Kasumi-1 (cell line): ENCODE measurements at places on chromosomes 13 and 19.

GRCh38 chr13:114102131-114102520, 30.3 kb downstream of the RASA3 start:
- no peak for DNase-seq

DNA sequence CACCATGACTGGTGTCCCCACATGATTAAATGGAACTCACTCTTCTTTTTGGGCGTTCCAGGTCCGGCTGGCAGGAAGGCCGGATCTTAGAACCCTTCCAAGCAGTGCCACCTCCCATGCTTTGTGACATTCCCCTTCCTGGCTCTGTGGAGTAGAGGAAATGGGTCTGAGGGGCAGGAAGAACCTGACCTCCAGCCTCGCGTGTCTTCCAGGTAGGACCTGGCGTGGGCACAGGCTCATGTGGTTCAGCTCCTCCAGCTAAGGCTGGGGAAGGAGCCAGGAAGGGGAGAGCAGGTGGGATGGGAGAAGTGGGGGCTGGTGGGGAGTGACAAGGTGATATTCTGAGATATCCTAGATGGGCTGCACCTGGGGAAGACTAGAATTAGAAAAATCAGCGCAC, 2.1 kb downstream of the TMEM255B start:
- DNase-seq = no peak

DNA sequence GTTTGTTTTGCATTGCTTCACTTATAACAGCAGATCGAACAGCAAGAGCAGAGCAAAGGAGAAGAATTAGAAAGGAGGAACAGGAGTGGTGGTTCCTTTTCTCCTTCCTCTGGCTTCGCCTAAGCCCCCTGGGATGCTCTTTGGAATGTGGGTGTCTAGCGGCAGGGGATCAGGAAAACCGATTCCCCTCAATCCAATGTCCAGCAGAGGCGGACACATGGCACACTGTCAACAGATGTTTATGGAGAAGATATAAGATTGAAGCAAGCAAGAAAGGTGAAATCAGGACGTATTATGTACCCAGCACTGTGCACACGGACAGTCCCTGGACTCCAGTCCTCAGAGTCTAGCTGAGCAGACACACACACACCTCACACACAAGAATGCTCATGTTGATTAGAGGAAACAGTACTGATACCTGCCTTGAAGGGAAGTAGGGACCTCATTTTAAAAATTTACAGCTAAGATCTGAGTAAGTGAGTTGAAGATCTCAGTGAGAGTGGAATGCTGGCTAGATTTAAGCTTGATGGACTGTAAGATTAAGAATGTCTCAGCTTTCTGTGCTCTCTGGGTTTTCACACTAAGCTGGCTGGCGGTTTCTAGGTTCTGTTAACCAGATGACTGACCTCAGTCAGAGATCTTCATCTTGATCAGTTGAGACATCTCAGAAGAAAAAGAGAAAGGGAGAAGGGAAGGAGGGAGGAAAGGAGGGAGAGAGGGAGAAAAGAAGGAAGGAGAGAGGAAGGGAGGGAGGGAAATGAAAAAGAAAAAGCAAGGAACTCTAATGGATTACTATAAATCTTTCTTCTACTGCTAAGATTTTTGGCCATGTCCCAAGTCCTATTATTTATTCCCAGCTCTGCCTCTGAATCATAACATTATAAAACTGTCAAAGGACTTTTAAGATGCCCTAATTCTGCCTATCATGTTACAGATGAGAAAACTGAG, 44.8 kb downstream of the FLT1 start:
- no peak for DNase-seq

- no peak for DNase-seq
Measured at GRCh38 chr13:48806522-48806921, 152.8 kb downstream of the CYSLTR2 start.

DNA sequence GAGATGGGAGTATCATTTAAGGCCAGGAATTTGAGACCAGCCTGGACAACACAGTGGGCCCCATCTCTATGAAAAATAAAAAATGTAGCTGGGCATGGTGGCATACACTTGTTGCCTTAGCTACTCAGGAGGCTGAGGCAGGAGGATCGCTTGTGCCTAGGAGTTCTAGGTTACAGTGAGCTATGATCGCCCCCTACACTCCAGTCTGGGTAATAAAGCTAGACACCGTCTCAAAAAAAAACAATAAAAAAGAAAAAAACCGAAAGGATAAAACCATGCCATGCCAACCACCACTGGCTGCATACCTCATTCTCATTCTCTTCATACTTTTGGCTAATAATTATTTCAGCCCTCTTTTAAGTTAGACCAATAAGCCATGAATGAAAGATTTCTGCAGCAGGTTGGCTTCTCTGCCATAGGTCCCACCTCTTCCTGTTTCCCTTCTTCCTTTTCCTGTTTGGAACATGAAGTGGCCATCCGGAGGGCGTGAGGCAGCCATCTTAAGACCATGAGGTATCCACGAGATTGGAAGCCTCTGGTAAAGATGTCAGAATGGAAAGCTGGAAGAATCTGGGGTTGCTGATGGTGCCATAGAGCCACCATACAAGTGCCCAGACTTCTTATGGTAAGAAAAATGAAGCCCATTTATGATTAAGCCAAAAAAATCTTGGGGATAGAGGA, 171.3 kb downstream of the CACNA1A start:
- peak; percentile 0 for DNase-seq

- peak; percentile 83 for DNase-seq
Measured at GRCh38 chr13:48660361-48661076, 6.8 kb downstream of the CYSLTR2 start.

DNA sequence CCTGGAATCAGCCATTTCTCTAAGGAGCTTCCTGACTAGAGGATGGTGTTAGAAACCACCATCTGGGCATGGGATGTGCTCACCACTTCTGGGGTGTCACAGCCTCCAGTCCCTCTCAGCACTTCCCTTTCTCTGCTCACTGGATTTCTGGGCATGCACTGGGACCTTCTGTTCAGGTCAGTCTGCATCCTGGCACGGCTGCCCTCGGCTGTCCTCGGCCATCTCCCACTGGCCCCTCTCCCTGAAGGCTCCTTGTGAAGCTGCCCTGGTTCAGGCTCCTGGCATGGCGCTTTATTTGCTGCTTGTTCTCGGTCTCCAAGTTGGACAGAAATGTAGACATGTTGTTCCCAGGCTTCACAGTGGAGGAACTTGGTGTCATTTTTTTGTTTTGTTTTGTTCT, 60.0 kb downstream of the TEX29 start:
- no peak for DNase-seq

GRCh38 chr19:57701625-57702024, 7.4 kb downstream of the ZNF154 start:
- DNase-seq = no peak

GRCh38 chr19:49502866-49503581, 6.8 kb downstream of the RPS11 start:
- DNase-seq = peak; percentile 75

DNA sequence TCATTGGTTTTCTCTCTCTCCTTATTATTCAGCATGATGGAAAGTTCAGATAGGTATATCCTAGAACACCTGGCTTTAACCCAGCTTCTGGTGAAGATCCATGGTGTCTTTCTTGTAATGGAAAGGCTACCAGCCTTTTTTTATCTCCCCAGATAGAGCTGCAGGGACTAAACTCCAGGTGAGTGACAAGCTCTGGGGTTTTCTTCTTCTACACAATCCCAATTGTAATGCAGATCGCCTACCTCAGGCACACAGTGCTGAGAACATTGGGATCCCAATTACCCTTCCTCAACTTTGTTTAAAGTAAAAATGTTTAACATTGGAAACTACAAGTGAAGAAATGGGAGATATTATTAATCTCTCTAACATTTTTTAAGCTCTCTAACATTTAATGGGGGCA, 1851.7 kb downstream of the PCDH9 start:
- no peak for DNase-seq

DNA sequence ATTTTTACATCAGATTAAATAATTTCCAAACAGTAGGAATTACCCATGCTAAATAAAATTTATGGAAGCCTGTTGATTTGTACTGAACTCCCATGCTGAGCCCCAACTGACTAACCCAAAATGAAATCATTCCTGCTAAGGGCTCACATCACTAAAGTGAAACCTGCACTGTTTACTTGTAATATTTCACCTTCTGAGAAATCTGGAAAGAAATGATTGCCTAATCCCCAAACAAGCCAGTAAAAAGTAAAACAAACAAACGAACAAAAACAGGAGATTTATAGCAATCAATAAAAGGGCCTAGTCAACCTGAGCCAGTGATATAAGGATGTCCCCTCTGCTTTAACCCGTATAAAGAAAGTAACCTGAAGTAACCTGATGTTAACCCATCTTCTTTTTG, 1599.8 kb downstream of the OLFM4 start:
- no peak for DNase-seq

- no peak for DNase-seq
Measured at GRCh38 chr13:59766236-59766635, 397.5 kb downstream of the DIAPH3 start.

- no peak for DNase-seq
Measured at GRCh38 chr19:50797781-50798658, 7.8 kb downstream of the ACP4 start.

GRCh38 chr19:43818500-43818899, 8.6 kb upstream of the ZNF283 start:
- no peak for DNase-seq

DNA sequence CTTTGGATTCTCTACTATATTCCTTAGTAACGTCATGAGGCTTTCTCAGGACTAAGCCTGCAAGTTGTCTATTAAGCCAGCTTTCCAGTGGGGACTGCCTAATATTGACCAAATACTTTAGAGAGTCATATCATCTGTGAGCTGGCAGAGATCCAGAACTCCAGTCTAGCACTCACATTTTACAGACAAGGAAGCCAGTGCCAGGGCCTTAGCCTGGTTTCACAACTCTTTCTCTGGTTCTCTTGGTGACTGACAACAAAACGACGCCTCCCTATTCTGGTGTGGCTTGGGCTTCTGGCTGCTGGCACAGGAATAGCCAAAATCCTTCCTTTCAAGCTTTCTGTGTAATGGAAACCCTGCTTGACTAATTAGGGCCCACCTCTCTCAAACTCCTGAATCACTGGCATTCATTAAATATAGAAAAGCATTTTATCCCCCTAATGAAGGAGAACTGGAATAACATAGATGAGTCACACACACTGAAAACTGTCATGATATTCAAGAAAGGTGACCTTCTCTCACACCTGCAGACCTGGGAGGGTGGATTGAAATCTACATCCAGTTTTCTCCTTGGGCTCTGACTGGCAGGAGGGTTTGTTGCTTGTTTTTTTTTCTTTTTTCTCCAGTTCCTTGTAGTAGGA, 75.2 kb upstream of the UBL3 start:
- DNase-seq = peak; percentile 14

DNA sequence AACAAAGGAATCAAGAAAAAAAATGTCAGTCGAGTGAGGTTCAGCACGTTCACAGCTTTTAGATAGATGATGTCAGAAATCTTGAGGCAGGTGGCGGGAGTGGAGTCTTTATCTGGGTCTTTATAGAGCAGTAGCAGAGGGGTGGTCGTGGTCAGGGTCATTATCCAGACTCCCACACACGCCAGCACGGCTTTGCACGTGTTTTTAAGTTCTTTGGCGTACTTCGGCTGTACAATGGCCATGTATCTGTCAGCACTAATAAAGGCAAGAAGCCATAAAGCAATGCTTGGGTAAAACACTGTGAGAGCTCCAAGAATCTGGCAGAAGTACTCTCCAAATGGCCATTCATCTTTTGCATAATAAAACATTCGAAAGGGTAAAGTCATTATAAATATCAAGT, 2.9 kb downstream of the GPR18 start:
- DNase-seq = no peak

- DNase-seq = no peak
Measured at GRCh38 chr19:38786572-38787265, 2.3 kb upstream of the LGALS7B start.
